Vagina (tissue), 2 donors: ENCODE measurements at places on chromosomes 5 and 9.

- DNase-seq: no peak
These were observed 4.6 kb upstream of the ANP32B start for GRCh38 chr9:97978371-97979130.

DNA sequence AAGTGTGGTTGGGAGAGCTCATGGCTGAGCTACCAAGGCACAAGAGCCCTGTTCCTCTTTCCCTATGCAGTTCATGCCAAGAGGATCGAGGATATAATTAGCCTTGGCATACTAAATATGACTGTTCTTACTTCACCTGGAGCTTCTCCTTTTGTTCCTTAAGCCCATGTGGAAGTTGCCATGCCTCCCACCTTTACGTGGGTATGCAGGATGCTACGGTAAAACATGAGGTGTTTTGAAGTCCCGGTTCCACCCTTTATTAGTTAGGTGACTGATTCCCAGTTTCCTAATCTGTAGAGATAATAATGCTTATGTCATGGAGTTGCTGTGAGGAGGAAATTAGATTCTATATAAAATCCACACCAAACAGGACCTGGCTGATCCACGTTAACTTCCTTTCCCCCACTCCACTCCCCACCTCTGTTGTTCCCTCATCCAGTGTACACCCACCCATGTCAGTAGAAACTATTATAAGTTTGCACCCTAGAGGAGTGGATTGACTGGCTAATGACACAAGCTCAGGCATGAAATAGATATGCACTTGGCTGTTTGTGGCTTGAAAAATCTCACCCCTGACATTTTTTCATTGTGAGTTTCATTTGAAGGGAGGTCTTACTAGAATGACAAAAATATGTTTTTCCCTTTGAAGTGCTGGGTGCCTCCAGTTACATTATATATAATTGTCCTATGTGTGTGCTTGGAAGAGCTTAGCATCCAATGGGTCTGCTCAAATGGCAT is 36.8 kb upstream of the SHOC1 start:
- DNase-seq: no peak

- DNase-seq: no peak
These were observed 44.3 kb upstream of the DENND4C start for GRCh38 chr9:19186232-19186631.

DNA sequence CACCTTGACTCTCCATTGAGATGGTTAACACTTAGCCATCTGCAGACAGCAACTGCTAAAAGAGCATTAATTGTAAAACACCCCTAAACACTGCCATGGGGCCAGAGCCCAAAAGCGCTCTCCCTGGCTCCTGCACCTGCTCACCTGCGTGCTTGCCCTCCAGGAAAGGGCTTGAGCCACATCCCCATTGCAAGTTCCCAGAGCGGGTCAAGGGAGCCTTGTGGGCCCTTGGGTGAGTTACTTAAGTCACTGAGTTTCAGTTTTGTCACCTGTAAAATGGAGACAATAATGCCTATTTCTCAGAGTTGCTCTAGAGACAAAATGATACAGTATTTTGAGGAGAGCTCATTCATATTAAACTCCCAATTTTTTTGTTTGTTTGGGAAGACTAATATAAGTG is 967.8 kb downstream of the PTPRD start:
- DNase-seq: no peak

- no peak for DNase-seq
These were observed 137.5 kb downstream of the BAAT start for GRCh38 chr9:101247297-101247696.

DNA sequence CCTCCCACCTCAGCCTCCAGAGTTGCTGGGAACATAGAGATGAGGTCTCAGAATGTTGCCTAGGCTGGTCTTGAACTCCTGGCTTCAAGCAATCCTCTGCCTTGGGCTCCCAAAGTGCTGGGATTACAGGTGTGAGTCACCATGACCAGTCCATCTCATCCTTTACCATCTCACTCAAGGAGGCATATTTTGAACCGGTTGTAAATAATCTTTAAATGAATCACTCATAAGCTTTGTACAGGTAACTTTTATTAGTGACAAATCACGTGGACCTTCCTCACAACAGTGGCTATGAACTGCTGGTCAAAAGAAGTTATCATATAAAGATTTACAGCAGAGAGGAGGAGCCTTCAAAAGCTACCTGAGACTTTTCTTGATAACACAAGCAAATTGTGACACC is 70.7 kb downstream of the RFK start:
- no peak for DNase-seq

- no peak for DNase-seq
These were observed 758.8 kb upstream of the CDH9 start for GRCh38 chr5:27797220-27797619.

GRCh38 chr9:123493627-123494026 is 137.6 kb downstream of the CRB2 start:
- DNase-seq: no peak

DNA sequence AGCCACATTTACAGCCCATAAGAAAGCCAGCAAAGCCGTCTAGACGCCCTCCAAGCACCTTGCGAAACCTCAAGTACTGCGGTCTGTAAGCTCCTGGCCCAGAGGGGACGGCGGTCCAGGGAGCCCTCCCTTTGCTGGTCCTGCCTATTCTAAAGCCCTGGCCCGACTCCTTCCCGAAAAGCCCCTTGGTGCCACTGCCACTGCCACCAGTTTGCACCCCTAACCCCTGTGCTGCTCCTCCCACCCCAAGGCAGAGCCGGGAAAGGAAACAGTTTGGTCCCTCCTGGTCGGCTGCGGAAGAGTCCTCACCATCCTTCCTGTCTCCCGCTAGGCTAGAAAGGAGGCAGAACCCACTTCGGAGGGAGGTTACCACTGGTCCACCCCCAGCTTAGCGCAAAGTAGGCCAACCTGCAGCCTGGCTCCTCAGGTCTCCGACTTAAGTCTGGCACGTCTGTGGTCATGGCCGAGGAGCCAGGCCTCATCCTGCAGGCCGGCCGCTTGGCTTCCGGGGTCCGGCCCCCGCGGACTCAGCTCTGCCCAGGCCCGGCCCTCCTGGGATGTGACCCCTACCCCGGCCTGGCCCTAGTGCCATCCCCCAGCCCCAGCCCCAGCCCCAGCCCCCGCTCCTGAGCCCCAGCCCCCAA is 916 bp downstream of the TOR1A start:
- DNase-seq: no peak

GRCh38 chr5:142748568-142749249 is 21.5 kb upstream of the ARHGAP26 start:
- DNase-seq: no peak

GRCh38 chr5:78508186-78508765 is 140.3 kb downstream of the LHFPL2 start:
- no peak for DNase-seq

DNA sequence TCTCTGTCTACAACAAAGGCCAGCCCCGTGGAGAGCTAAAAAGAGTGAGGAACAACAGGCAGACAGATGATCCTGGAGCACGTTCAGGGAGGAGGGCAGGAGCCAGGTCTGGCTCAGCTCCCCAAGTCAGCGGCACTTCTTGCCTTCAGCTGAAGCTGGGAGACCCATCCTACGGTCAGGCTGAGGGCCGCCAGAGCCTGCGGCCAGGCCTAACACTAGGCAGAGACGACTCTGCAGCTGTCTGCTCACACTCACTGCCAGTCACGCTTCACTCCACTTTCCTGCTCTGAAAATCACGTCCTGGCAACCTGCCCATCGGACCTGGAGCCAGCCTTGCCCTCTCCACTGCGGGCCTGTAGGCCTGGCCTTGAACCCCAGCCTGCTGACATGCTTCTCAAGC is 160.9 kb upstream of the LHFPL2 start:
- no peak for DNase-seq
